ENCODE measurements at places on chromosomes 3 and 15.

GRCh38 chr15:41848631-41849030 is 10.0 kb downstream of the PLA2G4B start:
- no peak for DNase-seq

DNA sequence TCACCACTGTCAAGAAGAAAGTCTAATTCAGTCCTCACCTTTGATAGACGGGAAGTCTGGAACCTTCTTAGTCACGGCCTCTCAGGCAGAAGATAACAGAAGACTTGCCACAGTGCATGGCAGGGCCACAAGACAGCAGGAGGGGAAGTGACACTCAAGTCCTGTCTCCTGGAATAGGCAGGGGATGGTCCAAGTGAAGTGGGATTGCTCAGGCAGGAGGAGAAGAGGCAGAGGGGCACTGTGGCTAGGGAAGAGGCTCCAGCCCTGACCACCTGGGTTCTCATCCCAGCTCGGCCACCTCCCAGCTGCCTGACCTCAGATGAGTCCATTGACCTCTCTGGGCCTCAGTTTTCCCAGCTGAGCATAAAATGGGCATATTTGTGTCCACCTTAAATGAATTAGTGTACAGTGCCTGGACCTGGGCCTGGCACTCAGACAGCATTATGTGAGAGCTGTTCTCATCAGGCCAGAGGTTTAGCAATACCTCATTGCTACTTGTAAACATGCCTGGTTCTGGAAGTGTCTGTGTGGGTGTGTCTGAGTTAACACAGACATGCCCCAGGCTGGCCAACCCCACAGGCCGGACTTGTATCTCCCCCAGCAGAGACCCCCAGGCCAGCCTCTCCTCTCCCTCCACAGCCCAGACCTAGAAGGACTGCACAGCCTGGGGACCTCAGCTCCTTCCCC is 11.5 kb upstream of the PCSK6 start:
- DNase-seq = no peak

DNA sequence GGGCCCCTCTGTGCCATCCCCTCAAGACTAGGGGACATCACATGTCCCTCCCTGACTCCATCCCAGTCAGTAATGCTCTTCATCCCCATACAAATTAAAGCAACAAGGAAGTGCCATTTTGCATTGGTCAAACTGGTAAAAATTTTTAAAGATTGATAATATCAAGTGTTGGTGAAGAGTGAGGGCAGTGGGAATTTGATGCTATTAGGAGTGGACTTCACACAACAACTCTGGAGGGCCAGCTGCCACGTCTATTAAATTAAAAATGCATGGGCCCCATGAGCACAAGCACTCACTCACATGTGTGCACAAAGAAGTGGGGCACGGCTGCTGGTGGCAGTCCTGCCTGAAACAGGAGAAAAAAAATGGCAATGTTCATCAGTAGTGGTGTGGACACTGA is 47.8 kb downstream of the DNAJB8 start:
- no peak for DNase-seq

- no peak for DNase-seq
These were observed 13.2 kb upstream of the TRANK1 start for GRCh38 chr3:36957862-36958686.

DNA sequence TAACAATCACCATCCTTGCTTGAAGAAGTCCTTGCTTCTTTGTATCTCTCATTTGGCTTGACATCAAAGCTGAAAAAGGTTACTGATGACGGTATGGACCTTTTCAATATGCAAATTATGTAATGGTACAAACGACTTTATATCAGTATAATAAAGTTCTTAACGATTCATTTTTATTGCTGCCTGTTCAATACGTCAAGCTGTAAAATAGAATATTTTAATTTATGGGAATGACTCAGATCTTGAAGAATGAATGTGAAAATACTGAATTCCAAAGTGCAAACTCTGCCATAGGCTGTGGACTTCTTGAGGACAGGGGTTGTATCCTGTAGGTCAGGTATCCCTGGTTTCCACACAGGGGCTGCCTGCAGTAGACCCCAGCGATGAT is 156.2 kb downstream of the PLCL2 start:
- DNase-seq = no peak

DNA sequence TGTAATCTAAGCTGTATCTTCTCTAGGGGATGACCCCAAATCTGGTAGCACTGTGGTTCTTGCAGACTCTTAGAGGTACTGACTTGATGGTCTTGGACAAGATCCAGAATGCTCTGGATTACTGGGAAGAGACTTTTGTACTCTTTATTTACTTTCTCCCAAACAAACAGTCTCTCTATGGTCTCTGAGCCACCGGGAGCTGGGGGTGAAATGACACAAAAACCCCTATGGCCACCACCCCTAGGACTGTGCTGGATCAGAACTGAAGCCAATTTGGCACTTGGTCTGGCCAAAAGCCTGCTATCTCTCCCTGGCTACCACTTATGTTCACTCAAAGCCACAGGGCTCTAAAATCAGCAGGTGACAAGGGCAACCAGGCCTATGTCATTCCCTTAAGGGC is 50.2 kb upstream of the SI start:
- no peak for DNase-seq

- no peak for DNase-seq
These were observed 170.7 kb upstream of the TP63 start for GRCh38 chr3:189460511-189460910.

DNA sequence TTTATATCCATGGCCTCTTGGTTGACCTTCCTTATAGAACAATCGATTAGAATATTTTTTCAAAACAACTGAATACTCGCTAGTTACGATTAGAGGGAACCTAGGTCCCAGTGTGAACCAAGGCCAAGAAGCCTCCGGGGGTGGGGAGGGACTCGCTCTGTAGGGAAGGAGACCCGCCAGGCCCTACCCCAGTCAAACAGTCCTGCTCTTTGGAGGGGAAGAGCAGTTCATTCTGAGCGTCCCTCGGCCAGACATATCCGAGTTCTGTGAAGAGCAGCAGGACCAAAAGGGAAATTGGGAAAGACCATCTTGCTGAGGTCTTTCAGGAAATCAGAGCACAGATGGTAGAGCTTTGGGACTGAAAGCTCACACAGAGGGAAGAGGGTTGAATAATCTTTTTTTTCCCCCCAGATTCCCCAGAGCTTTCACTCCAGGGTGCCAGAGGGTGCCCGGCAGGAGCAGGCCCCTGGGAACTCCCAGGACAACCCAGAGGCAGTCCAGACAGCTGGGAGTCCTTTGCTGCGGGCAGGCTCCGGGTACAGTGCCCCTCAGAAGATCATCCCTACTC is 137.2 kb upstream of the HES1 start:
- no peak for DNase-seq

DNA sequence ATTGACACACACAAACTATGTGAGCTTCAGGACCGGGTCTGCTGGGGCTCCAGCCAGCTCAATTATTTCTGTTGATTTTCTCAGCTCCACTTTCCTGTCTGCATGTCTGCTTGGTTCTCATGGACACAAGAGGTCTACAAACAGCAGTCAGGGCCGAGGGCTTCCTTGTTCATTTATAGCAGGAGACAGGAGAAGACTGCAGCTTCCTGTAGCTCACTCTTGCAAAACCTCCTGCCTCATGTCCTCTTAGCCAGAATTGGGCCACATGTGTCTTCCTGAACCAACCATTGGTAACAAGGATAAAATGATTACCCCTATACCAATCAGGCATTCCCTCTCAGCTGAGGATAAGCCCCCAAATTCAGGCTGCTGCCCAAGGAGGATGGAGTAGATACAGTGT is 182.8 kb downstream of the TLE3 start:
- no peak for DNase-seq

- DNase-seq = no peak
These were observed 198.6 kb upstream of the IL12A start for GRCh38 chr3:159789742-159790635.

GRCh38 chr3:158739078-158739477 is 6.8 kb upstream of the RARRES1 start:
- DNase-seq = no peak

- DNase-seq = no peak
These were observed 13.7 kb upstream of the SERPINI2 start for GRCh38 chr3:167487556-167487955.

- DNase-seq = no peak
These were observed 137.4 kb upstream of the UBP1 start for GRCh38 chr3:33577588-33577987.

DNA sequence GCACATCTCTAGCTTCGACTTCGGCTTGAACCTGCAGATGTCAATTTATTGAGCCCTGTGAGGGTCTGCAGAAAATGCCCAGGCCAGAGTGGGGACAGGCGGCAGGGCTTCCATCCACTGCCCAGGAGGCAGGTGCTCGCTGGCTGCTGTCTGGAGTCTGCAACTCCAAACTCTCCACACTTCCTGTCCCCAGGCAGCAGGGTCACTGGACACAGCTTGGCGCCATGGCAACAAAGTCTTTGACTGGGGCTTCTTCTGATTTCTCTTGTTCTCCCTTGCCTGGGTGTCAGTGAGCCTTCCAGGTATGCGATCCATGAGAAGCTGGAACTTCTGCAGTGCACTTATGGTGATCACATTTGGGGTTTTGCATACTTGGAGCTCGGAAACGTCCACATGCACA is 33.5 kb downstream of the SV2B start:
- DNase-seq = no peak
